ENCODE measurements at places on chromosomes 16 and 17.

DNA sequence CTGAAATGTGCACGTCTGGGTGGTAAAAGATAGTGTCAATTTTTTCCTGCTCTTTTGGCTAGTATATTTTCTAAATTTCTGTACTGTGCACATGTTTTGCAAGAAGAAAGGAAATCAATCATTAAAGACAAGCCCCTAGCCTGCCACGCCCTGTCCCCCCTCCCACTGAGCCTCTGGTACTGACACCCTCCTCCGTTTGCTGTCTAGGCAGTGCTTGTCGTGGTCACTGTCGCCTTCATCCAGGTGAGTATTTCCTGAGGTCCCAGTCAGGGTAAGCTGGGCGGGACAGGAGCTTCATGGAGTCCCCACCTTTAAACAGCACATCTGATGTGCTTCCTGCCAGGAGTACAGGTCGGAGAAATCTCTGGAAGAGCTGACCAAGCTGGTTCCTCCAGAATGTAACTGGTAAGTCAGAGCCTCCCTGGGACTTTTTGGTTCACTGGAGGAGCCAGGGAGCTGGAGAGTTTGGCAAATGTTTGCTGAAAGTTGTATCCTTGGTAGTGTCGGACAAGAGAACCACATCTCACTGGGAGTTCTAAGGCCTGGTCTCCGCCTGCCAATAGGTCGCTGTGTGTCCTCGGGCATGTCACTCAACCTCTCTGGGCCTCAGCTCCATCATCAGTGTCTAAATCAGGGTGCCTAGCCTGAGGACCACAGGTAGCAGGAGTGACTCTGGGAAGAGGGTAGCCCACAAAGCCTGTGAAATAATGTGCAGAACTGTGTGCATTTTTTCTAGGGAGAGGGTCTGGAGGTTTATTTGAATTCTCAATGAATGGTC, 42.2 kb downstream of the ATP2C2 start:
- no peak for DNase-seq

GRCh38 chr16:66159987-66160386, 206.5 kb upstream of the CDH5 start:
- DNase-seq: no peak

DNA sequence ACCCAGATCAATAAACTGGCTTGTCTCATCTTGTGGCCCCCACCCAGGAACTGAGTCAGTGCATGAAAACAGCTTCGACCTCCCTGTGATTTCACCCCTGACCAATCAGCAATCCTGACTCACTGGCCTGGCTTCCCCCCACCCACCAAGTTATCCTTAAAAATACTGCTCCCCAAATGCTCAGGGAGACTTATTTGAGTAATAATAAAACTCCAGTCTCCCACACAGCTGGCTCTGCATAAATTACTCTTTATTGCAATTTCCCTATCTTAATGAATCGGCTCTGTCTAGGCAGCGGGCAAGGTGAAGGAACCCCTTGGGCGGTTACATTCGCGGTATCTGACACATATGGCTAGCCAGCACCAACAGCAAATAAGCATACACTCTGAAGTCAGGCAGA, 9.8 kb upstream of the RABEP1 start:
- peak; percentile 53 for DNase-seq

- DNase-seq: no peak
These were observed 85.1 kb upstream of the TBX2 start for GRCh38 chr17:61314368-61315078.

DNA sequence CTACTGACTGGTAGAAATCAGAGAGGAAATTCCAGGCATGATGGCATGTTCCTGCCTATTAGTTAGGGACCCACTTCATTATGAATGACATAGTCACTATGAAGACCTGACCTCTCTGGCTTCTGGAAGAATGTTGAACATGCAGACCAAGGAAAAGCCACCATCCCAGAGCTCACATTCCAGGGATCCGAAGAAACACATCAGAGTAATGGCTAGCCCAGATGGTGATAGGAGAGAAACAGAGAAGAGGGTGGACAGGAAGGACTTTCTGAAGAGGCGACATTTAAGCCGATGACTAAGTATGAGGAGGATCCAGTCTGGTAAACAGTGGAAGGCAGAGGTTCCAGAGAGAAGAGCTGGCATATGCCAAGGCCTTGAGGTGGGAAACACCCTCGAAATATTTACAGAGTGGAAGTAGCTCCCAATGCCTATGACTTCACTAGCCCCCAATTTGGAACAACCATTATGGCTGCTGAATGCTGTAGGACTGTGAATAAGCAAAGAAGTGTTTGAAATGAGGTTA, 216.2 kb downstream of the RBFOX1 start:
- DNase-seq: no peak

DNA sequence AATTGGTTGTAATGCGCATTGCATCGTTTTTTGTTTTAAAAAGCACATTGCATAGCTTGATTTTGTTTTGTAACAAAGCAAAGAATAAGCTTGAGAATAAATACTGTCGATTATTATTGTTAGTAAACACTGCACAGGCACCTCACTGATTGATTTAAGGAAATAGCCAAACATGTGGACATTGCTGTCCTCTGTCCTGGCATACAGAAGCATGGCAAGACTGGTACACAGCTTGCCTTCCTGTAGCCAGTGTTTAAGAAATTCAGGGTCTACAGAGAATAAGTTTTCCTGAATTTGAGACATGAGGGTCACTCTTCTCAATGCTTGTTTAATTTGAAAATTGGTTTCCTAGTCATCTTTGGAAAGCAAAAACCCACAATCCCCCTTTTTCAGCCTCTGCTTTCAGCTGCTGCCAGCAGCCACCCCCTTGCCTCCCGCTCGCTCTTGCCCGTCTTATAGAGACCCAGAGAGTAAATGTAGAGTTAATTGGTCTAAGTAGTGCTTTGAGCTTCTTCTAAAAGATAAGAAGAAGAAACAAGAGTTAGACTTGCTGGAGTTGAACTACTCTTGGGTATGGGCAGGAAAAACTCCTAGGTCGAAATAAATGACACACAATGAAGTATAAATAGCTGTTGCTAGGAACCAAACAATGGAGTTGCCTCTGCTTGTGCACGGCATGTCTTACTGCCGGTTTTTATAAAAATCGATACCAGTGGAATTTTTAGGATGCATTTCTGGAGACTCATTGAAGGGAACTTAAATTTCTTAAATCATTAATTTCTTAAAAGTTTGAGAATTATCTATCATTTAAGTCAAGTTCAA, 116.6 kb downstream of the MRTFB start:
- no peak for DNase-seq

DNA sequence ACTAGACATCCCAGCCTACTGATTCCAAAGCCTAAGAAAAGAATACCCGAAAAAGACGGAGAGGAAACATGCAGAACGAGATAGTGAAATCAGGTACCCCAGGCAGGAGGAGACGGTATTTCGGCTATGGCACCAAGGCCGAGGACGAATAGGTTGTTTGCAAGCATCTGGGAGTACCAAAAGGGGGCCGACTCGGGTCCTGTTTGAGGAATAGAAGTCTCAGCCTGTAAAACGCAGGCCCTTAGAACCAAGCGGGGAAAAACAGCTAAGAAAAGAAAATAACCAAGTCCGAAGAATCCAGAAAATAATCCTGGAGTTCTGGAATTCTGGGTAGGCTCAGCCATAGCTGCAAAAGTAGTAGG, 537 bp downstream of the SLC35B1 start:
- DNase-seq: peak; percentile 47

DNA sequence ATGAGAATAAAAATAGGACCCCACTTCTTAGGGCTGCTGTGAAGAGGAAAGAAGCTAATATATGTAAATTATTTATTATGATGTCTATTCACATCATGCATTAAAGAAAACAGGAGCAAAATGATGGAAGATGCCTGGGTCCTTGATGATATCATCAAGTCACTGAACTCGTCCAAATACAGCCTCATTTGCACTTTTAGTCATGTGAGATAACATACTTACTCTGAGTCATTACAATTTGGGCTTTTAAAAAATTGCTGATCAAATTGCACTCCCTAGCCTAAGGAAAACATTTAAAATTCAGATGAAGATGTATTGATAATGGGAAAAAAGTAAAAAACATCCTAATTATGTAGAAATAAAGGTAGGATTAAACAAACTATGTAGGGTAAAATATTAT, 302.7 kb upstream of the CCL2 start:
- DNase-seq: no peak

DNA sequence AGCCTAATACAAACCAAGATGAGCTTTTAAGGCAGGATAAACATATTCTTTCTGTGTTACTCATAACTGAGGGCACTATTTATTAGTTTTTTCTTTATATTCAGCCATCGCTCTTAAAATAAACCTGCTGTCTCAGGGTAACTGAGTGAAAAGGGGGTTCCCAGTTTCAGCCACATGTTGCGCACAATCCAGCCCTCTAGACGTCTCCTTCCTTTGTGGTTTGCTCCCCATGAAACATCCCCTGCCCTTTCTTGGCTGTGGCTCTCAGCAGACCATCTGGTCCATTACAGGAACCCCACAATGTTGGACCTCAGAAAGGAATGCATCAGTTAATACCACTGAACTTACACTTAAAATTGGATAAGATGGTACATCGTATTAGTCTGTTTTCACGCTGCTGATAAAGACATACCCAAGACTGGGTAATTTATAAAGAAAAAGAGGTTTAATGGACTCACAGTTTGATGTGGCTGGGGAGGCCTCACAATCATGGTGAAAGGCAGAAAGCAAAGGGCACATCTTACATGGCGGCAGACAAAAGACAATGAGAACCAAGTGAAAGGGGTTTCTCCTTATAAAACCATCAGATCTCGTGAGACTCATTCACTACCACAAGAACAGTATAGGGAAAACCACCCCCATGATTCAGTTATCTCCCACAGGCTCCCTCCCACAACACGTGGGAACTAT, 12.6 kb upstream of the IL21R start:
- no peak for DNase-seq

DNA sequence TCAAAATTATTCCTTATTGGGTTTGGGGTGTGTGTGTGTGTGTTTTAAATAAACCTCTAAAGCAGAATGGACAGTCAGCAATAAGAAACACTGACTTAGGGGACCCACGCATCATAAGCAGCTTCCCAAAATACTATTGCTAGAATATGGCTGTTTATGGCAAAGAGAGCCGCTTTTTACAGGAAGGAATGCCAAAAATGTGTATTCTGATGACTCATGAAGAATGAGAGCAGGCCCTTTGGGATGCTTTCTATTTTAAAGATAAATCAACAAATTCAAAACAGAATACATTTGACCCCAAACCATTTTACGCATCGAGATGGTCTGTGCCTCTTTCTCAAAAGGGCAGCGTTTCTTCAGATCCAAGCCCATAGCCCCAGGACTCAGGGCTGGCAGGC, 37.5 kb downstream of the ARHGAP17 start:
- DNase-seq: no peak

DNA sequence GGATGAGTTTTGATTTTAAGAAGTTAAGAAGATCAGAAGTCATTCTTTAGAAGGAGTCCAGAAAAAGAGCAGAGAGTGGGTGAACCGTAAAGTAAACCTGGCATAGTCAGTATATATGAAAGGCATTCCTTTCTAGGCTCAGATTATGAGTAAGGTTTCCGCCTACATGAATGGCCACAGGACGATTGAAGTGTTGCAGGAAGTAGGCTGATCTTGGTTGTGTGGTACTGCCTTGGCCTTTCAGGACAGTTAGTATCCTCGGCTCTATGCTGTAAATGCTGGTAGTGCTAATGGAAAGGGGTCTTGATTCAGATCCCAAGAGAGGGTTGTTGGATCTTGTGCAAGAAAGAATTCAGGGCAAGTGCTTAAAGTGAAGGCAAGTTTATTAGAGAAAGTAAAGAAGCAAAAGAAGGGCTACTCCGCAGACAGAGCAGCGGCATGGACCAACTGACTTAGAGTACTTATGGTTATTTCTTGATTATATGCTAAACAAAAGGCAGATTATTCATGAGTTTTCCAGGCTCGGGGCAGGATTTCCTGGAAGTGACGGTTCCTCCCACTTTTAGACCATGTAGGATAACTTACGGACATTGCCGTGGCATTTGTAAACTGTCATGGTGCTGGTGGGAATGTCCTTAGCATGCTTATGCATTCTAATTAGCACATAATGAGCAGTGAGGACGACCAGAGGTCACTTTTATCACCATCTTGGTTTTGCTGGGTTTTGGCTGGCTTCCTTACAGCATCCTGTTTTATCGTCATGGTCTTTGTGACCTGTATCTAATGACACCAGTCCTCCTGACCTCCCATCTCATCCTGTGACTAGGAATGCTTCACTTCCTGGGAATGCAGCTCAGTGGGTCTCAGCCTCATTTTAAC, 164.8 kb downstream of the SNX29 start:
- DNase-seq: no peak

GRCh38 chr17:40371261-40371929, 6.9 kb upstream of the GJD3 start:
- DNase-seq: peak; percentile 44

GRCh38 chr16:25258861-25259179, 1.2 kb upstream of the ZKSCAN2 start:
- DNase-seq: peak; percentile 53

DNA sequence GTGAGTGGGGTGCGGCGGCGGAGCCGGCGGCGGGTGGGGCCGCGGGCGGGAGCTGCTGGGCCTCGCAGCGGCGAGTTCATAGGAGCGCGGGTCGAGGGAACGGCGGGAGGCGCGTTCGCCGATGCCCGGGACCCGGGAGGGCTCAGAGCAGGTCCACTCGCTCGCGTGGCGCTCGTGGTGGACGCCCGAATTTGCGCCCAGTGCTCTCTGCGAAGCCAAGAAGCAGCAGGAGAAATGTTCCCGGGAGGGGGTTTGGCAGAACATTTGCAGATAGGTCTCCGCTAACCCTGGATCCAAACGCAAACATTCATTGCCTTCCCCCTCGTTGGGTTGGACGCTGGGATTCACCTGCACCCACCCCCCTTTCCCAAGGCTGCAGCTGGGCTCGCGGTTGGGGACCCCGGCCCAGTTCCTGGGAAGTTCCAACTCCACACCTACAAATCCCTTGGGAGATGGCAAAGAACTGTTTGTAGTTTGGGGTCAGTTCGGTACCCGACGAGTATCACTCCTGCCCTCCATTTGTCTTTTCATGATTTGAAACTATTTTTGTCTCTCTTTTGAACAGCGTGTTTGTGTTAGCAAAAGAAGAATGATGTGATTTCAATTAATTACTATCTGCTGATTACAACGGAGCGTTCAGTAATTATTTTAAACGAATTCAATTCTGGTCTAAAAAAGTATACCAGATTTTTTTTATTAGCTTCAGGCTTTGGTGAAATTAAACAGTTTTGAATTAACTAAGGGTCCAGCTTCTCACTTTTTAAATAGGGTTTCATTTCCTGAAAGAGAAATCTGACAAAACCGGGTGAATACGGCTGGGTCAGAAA, 2.3 kb downstream of the NTN1 start:
- no peak for DNase-seq

- no peak for DNase-seq
These were observed 22.5 kb downstream of the CLUAP1 start for GRCh38 chr16:3523281-3523680.

All from activated naive CD4-positive, alpha-beta T cell treated with anti-CD3 and anti-CD28 coated beads for 36 hours (primary cell).